ENCODE measurements at places on chromosomes 2 and 18.
A peak's percentile ranks its signal among the peaks of the same experiment; 100 is the strongest.

DNA sequence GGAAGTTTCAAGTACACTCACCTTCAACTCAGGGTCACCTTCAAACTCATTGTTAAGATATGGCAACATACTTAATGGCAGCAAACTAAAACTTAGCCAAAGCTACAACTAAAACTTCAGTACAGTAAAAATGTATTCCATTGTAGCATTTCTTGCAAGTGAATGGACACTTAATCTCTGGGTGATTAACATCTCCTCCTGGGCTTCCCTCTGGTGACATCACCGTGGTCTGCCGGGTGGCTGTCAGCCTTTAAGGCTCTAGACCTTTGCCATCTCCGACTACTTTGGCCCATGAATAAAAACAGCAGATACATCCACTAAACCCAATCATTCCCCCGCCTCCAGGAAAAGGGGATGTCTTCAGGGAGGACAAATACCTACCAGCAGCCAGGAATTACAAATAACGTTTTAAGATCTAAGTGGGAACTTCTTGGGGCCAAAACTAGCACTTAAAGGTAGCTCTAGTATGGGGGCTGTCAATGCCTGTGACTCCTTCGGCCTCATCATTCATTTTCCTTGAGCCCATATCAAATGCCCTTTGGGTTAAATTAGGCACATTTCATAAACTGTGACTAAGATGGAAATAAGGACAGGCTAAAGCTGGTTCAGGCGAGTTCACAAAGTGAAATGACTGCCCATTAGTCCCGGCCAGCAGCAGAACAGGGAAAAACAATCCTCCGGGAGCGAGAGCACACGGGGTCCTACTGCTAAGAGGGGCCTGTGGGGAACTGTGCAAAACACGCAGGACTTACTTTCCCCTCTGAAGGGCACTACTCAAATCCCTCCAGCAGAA, 1.1 kb downstream of the TFCP2L1 start:
- no peak for DNase-seq

- DNase-seq, result no peak
Measured at GRCh38 chr2:196538189-196538588, 101.3 kb upstream of the CCDC150 start.

DNA sequence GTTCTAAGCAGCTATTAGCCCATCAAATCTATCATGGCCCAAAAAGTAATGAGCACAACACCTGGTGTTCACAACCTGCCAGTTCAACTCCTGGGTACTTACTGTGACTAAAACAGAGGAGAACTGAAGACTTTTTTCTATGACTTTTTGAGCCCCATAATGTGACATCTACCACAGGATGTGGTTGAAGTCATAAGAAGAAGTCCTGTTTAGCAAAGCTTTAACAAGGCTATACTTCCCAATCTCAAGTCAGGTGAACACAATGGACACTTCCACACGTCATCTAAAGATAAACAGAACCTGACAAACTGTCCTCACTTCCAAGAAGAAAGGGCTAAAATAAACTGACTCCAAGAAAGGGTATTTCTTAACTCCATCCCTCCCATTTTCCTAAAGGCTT, 138.8 kb downstream of the ATAD2B start:
- DNase-seq, result peak; percentile 43

GRCh38 chr18:23612434-23613090, 26.3 kb upstream of the NPC1 start:
- no peak for DNase-seq

- no peak for DNase-seq
Measured at GRCh38 chr2:197097578-197098366, 171.3 kb upstream of the PGAP1 start.

GRCh38 chr18:68847219-68847837, 49.4 kb downstream of the CCDC102B start:
- no peak for DNase-seq

GRCh38 chr2:45765728-45766254, 114.3 kb downstream of the PRKCE start:
- peak; percentile 23 for DNase-seq

DNA sequence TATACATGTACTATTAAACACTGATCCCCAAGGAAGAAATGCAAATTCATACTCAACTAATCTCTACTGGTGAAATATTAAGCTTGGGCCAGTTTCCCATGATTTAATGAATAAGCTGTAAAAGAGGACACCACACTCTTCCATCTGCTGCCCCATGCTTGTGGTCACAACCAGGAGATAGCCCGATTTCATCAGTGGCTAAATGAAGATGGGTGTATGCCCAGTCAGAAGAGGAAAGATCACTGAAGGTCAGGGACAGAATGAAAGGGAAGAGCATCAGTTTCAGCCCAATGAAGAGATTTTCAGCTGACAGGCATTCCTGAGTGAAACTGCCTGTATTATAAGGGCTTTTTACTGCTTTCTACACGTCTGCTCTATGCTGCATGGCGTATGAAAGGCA, 103.5 kb downstream of the KCNS3 start:
- DNase-seq, result no peak
